ENCODE measurements at places on chromosomes 2 and 18.

- no peak for DNase-seq
Measured at GRCh38 chr18:60910534-60910933, 422.7 kb upstream of the CDH20 start.

- no peak for DNase-seq
Measured at GRCh38 chr2:18171191-18172139, 293.0 kb downstream of the KCNS3 start.

DNA sequence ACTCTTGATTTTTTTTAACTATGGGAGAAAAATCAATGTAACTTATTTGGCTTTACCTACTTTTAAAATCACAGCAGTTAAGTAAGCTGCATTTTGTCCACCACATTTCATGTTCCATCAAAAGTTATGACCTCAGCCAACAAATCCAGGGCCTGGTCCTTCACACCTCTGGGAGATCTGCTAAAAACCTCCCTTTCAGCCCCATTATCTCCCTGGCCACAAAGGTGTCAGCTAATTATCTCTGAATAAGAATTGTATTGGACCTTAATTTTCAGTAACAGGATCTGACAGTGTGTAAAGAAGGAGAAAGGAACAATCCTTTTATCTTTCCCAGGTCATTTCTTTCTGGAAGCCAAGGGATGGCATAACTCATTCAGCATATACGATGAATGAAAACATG is 359.3 kb downstream of the TMEM182 start:
- no peak for DNase-seq

- DNase-seq, result no peak
Measured at GRCh38 chr2:201344663-201345366, 12.3 kb downstream of the FLACC1 start.

DNA sequence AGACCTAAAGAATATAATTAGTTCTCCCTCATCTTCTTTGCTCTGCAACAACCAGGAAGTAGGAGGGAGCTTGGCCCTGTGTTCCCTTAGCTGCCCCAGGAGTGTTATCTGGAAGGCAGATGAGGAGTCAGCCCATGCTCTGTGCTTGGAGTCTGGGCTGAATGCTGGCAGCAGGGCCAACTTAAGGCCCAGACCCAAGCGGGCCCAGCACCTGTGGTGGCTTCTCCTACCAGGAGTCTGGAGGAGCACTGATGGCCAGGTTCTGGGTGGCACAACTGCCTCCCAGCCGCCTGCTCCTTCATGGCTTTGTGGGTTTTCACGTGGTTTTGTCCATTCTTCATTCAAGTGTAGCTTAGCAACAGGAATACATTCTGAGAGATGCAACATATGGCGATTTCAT is 1910.7 kb upstream of the LRRTM1 start:
- no peak for DNase-seq

DNA sequence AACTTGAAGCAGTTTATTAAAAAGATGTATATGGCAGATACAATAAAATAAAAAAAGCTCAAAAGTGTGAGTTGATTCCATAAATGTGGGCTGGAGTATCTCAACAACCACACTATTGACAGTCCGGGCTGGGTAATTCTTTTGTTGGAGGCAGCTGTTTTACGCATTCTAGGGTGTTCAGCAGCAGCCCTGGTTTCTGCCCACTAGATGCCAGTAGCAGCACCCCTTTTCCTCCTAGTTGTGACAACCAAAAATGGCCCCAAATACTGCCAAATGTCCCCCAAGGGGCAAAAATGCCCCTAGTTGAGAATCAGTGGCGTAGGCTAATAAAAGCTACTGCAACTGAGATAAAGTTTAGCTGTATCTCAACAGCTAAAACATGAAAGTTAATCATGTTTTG is 44.8 kb downstream of the CHMP3 start:
- no peak for DNase-seq

- no peak for DNase-seq
Measured at GRCh38 chr2:48812416-48812815, 56.9 kb upstream of the LHCGR start.

GRCh38 chr2:127414638-127415592 is 3.3 kb upstream of the PROC start:
- DNase-seq, result no peak

- DNase-seq, result no peak
Measured at GRCh38 chr18:39770399-39770798, 2184.6 kb upstream of the PIK3C3 start.

DNA sequence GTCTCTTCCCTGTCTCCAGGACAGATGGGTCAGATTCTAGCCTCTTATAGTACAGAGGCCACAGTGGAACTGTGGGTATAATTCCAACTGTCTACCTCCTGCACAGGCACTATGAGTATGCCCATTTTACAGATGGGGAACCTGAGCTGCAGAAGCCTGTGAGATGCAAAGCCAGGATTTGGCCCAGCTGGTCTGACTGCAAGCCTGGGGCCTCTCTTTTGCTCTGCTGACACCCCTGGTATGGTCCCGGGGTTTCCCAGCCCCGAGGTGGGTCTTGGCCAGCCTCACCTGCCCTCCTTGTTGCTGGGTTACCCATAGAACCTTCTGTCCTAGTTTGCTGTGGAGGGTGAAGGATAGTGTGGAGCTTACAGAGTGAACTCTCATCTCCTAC is 9.8 kb downstream of the HS6ST1 start:
- DNase-seq, result no peak

- peak; percentile 74 for DNase-seq
Measured at GRCh38 chr2:69013142-69013839, at the start of gene ANTXR1. ANTXR1 (plus strand) TSS chr2:69013179; CDS start chr2:69013500, 321 bp downstream.

DNA sequence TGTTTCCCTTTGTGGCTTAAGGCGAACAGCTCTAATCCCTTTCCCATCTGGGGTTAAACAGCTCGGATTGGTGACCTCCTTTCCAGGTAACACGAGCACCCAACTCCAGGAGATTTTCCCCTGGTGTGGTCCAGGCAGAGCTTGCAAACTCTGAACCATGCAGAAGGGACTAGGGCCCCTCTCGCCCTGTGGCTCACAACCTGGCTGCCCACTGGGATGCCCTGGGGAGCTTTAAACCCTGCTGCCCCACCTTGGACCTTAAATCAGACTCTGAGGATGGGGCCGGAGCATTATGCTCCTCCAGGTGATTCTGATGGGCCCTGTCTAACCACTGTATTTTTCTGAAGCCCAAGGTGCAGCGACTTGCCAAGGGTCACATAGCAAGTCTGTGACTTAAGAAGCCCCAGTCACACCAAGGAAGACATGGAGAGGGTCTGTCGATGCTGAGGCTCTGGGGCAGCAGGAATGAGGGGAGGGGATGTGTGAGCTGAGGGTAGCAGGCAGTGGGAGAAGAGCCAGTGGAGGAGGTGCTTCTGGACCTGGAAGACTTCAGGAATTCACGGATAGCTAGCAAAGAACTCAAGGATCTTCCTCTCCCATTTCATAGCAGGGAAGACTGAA is 5.9 kb downstream of the ARID5A start:
- DNase-seq, result no peak

GRCh38 chr2:109527079-109527478 is 86.7 kb downstream of the SEPTIN10 start:
- peak; percentile 41 for DNase-seq

- DNase-seq, result no peak
Measured at GRCh38 chr2:162075689-162076132, 1.7 kb upstream of the DPP4 start.

DNA sequence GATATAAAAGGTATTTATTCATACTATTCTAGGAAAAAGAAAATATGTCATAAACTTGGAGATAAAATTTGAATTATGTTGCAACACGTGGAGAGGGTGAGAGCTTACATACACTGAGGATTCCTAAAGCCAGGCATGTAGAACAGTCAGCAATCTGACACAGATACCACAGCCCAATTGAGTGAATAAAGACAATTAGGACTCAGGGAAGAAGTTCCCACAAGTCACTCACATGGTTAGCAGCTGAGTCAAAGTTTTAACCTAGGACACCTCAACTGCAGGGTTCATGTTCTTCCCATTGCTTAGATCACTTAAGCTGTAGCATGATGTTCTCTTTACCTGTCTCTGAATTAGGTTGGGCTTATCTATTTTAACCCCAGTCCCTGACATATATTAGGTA is 189.5 kb downstream of the CMPK2 start:
- DNase-seq, result no peak

DNA sequence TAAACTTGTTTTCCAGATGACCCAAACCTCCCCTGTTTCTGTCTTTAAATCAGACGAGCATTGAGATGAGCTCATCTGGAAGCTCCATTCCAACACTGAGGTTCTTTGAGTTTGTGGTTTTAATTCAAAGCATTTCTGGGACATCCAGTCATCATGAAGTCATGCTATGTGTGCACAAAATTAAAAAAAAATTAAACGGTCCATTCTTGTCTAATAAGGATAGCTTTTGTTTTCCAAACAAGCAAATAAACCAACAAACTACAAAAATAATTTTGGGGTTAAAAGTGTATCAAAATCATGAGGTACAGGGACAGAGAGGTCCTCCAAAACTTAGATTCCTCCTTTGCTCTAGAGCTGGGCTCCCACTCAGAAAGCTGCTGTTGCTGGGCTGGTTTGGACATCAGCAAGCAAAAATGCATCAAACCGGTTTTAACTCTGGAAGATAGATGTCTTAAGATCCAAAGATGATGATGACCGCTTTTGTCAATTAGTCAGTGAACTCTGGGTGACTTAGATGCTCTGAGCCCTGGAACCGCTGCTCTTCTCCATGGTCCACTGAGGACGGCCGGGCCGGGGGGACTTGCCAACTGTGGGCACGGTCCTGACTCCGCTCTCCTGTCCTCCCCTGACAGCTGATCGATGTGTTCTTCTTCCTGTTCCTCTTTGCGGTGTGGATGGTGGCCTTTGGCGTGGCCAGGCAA is 65.4 kb downstream of the TRPM8 start:
- no peak for DNase-seq

DNA sequence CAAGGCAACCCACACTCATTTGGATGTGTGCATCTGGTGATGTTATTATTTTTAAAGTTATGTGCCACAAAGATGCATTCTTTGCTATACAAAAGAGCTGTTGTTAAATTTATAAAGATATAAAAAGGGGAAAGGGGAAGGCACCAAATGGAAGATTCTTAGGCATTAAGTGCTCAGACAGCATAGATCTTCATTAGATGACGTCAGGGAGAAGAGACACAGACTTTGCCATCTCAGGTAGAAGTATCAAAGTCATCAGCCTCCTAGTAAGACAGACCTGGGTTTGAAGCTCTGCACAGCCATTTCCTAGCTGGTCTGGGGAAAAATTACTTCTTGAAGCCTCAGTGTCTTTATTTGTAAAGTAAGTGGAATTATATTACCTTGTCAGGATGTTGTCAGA is 1.2 kb upstream of the CLUL1 start:
- DNase-seq, result no peak

DNA sequence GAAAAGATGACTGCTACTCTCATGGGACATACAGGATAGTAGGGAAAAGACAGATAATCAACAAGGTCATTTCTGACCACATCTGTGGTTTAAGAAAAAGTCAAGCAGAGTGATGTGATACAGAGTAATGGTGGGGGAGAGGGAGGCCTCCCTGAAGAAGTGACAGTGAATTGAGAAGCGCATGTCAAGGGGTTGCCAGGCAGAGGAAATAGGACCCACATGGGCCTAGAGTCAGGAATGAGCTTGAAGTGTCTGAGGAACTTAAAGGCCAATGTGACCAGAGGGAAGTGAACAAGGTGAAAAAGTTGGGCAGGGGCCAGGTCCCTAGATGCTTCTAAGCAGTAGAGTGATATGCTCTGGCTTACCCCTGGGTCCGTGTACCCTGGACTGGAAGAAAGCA is 113.5 kb upstream of the PPP1CB start:
- DNase-seq, result no peak

DNA sequence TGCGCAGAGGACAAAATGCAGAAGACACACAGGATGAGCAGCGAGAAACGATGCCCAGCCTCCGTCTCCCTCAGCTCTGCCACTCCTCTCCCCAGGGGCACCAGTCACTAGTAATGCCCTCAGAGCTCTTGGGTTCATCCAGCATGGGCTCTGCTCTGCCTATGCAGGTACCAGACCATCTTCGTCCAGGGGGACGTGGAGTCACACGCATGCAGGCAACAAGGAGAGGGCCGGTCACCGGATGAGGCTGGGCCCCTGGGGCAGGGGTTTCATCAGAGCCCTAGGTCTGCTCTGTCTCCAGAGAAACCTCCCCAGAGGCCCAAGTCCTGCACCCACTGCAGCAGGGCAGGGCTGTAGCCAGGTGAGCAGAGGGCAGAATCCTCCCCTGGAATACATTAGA is 23.9 kb downstream of the RAB31 start:
- DNase-seq, result no peak

GRCh38 chr2:130185436-130185835 is 3.4 kb downstream of the MZT2B start:
- DNase-seq, result no peak

DNA sequence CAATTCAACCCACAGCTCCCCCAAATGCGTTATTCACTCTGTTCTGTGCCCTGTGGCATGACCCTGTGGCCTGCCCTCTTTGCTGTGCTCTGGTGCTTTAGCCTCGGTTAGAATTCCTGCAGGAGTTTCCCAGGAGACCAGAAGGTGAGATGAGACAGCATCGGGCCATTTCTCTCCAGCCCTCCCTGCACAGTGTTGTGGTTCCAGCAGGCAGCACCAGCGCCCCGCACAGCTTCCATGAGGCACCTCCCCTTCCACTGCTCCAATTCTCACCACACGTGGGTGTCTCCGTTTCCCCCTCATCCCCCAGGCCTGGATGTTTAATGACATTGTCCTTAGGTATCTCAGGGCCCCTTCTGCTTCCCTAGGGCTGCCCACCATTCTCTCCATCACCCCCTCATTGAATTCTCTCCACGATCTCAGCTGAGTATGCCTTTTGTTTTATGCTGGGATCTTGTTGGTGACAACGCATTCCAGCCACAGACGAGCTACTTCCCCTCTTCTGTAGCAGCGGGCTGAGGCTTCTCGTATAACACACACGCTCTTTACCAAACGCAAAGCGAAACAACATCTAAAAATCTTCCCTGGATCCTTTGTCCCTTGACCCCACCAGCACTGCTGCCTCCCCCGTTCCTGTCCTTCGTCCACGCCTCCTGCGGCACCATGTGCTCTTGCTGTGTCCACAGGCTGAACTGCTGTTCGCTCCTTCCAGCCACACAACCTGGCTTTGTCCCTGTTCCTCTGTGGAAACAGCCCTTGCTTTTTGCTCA is 35.1 kb downstream of the ACKR3 start:
- no peak for DNase-seq

DNA sequence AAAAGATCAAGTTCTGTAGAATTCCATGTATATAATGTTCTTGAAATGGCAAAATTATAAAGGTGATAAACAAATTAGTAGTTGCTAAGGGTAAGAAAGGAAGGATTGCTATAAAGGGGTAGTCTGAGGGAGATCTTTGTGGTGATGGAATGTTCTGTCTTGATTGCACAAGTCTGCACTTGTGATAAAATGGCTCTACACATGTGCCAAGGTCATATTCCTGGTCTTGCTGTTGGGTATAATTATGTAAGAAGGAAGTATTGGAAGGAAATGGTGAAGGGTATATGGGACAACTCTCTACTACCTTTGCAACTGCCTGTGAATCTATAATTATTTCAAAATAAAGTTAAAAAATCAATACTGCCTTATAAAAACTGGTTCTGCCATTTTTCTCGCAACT is 15.3 kb downstream of the SGPP2 start:
- no peak for DNase-seq

DNA sequence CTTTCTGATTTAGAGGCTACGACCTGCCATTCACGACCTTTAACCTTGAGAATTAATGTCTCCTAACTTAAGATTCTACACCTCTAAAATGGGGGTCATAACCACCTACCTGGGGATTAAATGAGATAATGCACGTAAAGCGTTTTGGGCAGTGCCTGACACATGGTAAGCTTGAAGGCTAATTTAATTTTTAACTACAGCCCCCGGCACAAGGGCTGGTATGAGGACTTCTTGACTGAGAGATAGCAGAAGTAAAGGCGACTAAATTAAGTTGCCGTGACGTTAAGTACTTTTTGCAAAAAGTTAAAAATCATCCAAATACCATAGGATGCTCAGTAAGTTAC is 549 bp downstream of the MRPL35 start:
- DNase-seq, result no peak

GRCh38 chr2:25790074-25790790 is 88.1 kb downstream of the ASXL2 start:
- DNase-seq, result no peak
